ENCODE measurements at places on chromosomes 6 and 20.

- DNase-seq = no peak
Observed at GRCh38 chr20:5720696-5721095, 29.5 kb upstream of the SHLD1 start.

DNA sequence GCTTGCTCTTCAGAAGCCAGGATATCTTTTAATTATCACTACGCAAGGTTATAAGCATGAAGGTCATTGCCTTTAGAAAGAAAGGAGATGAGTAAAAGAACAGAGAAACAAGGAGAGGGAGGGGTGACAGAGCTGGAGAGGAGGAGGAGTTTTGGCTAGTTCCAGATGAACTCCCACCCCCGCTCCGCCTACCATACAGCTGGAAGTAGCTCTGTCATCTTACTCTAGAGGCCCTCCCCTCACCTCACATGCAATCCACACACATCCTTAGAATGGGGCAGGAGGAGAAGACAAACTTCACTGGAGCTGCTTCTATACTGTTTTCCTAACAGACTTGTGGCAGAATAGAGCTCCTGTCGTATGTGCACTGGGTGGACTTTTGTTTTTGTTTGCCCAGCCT, 144.7 kb downstream of the SCML4 start:
- DNase-seq = no peak

DNA sequence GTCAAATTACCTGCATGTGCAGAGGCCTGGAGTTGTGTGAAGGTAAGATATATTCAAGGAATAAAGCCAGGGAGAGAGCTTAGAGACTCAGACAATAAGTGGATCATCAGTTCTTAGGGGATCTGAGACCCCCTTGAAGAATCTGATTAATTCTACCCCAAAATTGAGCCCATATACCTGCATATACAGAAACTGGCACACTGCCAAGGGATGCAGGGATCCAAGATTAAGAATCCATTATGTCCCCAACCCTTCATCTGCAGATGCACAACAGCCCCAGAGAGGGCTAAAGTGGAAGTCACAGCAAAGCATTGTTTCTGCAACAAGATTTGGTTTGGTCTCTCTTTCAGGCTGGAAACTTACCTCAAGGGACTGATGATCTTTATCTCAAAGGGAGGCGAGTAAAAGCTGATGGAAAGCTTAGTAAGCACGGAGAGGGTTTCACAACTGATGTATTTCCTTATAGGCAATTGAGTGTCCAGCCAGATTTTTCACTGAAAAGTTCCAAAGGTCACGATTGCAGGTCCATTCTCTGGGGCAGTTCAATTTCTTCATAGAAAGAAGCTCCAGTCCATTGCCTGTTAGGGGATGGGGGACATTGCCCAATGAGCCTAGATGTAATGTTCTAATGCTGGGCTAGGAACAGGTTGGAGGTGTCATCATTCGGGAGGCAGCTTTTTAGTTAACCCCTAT, 20.9 kb upstream of the STK35 start:
- DNase-seq = no peak

GRCh38 chr6:72553531-72554511, 68.0 kb upstream of the KCNQ5 start:
- peak; percentile 66 for DNase-seq

GRCh38 chr6:17602888-17603287, 2.8 kb downstream of the FAM8A1 start:
- DNase-seq = no peak

GRCh38 chr6:35083507-35083906, 57.6 kb downstream of the TCP11 start:
- no peak for DNase-seq

- no peak for DNase-seq
Observed at GRCh38 chr6:6397842-6398241, 77.4 kb upstream of the F13A1 start.

- DNase-seq = no peak
Observed at GRCh38 chr6:154624038-154624599, 109.1 kb upstream of the SCAF8 start.

DNA sequence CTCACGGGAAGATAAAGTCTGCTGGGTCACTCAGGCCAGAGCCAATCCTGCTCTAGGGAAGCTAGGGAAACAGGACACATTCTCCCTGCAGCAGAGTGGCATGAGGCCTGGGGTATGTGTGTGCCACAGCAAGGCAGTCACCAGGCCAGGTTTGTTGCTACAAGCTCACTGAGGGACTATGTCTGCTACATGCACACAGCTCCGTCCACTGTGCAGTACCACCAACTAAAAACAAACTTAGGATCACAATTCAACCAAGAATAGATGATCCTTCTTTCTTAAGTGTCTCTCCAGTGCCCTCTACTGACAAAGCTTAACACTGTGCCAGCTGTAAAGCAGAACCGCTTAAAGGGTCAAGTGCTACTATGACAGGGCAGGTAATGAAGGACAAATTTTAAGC, 192.5 kb downstream of the PTPRK start:
- peak; percentile 4 for DNase-seq

DNA sequence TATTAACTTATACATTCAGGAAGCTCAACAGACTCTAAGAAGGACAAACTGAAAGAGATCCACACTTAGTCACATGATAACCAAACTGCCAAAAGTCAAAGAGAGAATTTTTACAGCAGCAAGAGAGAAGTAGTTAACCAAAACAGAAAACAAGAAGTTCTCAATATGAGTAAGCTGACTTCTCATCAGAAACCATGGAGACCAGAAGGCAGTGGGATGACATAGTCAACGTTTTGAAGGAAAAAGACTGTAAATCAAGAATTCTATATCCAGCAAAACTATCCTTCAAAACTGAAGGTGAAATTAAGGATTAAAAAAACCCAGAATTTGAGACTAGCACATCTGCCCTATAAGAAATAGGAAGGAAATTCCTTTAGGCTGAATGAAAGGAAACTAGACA, 60.4 kb downstream of the COL19A1 start:
- no peak for DNase-seq

GRCh38 chr6:42211726-42212125, 5.9 kb downstream of the MRPS10 start:
- DNase-seq = no peak

DNA sequence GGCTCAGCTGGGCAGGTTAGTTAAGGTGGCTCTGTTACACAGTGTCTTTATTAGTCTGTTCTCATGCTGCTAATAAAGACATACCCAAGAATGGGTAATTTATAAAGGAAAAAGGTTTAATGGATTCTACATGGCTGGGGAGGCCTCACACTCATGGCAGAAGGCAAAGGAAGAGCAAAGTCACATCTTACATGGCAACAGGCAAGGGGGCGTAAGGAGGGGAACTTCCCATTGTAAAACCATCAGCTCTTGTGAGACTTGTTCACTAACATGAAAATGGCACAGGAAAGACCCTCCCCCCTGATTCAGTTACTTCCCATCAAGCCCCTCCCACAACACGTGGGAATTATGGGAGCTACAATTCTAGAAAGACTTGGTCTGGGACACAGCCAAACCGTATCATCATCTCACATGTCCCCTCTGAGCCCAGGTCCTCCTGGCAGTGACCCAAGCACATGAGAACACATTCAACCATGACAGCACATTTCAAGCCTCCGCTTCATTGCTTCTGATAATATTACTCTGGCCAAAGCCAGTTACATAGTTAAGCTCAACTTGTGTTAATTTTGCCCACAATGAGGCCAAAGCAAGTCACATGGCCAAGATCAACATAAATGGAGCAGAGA, 383.9 kb downstream of the PLCB1 start:
- DNase-seq = no peak

DNA sequence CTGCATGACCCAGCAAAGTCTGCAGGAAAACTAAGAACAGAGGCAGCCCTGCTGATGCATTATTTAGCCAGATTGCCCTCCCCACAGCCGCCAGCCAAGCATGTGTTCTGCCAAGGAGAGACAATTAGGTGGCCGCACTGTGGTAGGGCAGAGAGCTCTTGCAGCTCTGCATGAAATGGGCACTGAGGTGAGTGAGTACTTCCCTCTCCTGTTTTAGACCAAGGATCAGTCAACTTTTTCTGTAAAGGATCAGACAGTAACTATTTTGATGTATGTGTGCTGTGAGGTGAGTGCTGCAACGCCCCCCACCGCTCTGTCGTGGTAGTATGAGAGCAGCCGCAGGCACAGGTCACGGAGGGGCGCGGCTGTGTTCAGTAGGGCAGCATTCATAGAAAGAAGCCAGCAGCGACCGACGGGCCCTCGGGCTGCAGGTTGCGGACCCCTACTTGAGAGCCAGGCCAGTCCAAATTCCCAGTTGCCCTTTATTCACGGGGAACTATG, 23.8 kb upstream of the FAM50B start:
- peak; percentile 64 for DNase-seq

DNA sequence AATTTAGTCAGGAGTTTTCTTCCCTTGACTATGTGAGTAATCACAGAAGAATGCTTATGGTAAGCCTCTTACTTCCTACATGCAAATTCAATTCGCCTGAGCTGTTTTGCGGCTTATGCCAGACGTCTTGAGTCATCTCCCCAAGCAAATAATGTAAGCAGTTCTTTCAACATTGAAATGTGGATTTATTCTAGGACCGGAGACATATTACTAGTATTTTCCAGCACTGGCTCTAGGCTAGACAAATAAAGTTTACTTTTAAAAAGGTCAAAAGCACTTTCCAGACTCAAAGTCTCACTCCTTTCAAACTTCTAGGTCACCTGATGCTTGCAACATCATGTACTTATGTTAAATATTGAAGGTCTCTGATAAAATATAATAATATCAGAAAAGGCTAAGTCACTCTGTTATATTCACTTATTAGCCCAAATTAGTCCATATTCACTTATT, 38.1 kb upstream of the NOX3 start:
- DNase-seq = peak; percentile 83

GRCh38 chr6:163718537-163718936, 304.0 kb downstream of the QKI start:
- DNase-seq = no peak

DNA sequence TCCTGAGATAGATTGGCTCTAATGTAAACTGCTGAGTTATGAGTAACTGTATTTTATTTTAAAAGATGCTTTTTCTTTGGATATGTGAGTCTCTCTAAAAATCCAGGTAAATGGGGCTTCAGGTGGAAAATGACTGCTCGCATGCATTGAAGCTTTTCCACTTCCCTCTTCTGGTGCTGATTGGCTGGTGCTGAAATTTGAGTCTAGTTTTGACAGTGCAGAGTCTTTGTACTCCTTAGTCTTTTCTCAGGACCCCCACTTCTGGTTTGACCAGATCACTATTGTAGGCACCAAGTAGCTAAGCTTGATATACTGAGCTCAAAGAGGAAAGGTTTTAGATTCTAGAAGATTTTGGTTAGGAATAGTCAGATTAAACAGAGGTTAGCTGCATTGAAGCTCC, 60.7 kb upstream of the TULP4 start:
- no peak for DNase-seq

- peak; percentile 53 for DNase-seq
Observed at GRCh38 chr20:21513881-21514540, at the start of gene NKX2-2. NKX2-2 (minus strand) TSS chr20:21514064; CDS start chr20:21513669, 395 bp downstream.

DNA sequence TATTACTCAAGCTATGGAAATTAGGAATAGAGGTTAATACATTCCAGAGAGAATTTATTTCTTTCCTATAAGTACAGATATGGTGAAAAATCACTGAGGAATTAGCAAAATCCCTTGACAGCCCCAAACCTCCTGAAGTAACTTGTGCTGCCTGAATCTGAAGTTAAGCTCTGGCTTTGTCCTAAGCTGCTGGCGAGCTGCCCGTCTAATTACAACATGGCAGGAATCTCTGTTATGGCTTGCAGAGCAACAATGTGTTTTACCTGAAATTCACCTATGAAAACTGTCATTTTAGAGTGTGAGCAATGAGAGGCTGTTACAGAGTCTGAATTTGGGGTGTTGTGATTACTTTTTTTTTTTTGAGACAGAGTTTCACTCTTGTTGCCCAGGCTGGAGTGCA, 22.5 kb upstream of the IYD start:
- DNase-seq = no peak

DNA sequence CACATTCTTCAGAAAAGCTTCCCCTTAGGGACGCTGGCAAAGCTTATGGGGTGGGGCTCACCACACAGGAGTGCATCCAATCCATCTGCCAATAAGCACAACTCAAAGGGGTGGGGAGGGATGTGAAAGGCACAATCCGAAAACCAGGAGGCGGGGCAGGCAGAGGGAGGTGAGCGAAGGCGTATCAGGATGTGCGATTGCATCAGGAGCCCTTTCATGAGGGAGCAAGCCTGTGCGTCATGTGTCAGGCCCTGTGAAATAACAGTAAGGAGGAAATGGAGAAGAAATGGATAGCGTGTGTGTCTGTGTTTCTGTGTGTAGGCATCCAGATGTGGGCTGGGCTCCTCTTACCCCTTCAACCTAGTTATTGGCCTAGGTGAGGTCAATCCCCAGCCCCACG, 382.4 kb upstream of the CDH4 start:
- no peak for DNase-seq

GRCh38 chr20:60144974-60145527, 186.8 kb downstream of the CDH26 start:
- no peak for DNase-seq

- DNase-seq = peak; percentile 65
Observed at GRCh38 chr6:13794184-13794583, 20.2 kb downstream of the MCUR1 start.

- DNase-seq = no peak
Observed at GRCh38 chr20:7843613-7844012, 96.6 kb downstream of the HAO1 start.
